ENCODE measurements at places on chromosomes 4 and X.

DNA sequence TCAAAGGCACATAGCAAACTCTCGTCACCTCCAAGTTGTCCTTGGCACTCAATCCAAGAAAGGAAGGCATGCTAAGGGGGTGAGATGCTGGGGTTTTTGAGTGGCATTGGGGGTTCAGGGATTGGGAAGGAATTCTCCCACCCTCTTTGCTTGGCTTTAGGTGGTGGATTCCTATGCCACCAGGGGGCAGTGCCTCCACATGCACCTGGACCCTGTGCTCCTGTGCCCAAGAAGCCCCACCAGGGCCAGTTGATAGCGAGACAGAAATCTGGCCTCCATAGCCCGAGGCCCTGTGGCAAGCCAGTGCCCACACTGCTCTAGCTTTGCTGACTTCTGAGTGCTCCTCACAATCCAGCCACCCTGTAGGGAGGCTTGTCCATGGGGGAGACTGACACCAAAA lies 2.0 kb upstream of the FATE1 start:
- DNase-seq: no peak

- no peak for DNase-seq
Measured at GRCh38 chr4:16416601-16417000, 190.3 kb upstream of the TAPT1 start.

- no peak for DNase-seq
Measured at GRCh38 chr4:180557348-180557747, 1685.9 kb upstream of the TENM3 start.

- DNase-seq: no peak
Measured at GRCh38 chrX:110000847-110001713, 1.8 kb upstream of the TMEM164 start.

DNA sequence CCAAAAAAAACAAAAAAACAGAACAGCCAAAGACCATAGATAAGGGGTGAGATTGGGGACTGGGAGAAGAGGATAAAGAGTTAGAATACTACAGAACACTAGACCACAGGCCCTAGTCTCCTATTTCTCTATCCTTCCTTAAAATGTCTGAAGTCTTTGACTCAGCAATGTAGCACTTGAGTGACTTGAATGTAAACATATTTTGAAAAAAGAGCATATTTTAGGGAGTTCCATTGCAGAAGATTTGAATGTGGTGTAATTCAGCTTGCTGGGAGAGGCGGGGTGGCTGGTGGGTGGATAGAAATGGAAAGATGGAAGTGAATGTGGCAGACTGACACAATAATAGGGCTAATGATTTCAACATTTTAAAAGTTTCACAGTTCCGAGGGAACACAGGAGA lies 144.9 kb downstream of the CHIC2 start:
- no peak for DNase-seq

DNA sequence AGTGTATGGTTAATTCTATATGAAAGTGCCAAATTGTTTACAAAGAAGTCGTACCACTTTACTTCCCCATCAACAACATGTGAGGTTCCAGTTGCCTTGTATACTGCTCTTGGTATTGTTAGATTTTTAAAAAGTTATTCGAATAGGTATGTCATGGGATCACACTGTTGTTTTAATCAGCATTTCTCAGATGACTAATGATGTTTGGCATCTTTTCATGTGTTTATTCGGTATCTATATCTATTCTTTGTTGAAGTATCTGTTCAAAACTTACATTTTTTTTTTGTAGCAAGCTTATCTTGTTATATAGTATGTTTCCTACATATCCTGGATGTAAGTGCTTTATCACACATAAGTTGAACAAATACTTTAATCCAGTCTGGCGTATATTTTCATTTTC lies 99.4 kb upstream of the MAB21L2 start:
- no peak for DNase-seq

GRCh38 chr4:137968956-137969678 lies 273.0 kb downstream of the SLC7A11 start:
- no peak for DNase-seq

DNA sequence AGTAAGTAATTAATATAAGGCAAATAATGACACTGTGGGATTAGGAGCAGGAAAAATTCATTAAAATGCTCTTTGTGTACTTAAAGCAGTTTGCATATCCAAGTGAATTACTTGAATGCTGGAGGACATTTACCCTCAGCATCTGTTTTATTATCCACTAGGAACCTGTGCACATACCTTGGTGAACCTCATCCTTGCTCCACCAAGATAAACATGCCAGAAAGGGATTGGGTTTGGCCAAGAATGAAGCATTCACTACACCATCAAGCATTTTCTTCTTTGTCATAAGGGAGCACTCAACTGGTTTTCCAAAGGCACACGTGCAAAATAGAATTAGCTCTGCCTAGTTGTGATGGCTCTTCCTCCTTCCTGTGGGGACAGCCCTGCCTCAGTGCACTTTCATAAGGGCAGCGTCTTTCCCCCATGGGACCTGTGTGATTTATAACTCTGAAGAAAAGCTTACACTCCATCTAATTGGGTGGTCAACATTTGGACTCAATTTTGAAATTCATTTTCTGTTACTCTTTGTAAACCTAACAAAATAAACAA lies 291.7 kb downstream of the USP46 start:
- no peak for DNase-seq

DNA sequence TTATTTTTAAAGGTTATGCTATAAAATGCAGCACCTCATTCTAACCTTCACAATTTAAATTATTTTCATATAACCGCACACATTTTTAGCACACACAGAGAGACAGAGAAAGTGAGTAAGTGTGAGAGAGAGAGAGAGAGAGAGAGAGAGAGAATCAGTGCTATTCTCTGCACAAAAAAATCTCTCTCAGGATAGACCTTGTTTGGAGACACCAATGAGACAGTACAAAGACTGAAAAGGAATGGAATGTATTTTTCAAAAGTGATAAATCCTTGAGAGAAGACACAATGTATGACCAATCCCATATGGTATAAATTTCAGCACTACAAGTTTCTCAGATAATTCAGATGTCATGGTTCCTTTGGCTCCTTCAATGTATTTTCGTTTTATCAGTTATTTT lies 132.1 kb upstream of the PCDH18 start:
- no peak for DNase-seq

All from CD4-positive, alpha-beta T cell treated with Interleukin-21 for 1 hour (primary cell).